ENCODE measurements at places on chromosomes 5 and 9.

DNA sequence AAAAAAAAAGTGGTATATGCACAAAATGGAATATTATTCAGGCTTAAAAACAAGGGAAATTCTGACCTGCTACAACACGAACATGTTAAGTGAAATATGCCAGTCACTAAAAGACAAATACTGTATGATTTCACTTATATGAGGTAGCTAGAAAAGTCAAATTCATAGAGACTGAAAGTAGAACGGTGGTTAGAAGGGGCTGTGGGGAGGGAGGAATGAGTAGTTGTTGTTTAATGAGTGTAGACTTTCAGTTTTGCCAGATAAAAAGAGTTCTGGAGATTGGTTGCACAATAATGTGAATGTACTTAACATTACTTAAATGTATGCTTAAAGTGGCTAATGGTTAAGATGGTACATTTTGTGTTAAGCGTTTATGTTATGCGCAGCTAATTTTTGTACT lies 79.5 kb upstream of the IL12B start:
- no peak for DNase-seq

GRCh38 chr5:180097926-180098325 lies 26.4 kb upstream of the RNF130 start:
- DNase-seq, result no peak

DNA sequence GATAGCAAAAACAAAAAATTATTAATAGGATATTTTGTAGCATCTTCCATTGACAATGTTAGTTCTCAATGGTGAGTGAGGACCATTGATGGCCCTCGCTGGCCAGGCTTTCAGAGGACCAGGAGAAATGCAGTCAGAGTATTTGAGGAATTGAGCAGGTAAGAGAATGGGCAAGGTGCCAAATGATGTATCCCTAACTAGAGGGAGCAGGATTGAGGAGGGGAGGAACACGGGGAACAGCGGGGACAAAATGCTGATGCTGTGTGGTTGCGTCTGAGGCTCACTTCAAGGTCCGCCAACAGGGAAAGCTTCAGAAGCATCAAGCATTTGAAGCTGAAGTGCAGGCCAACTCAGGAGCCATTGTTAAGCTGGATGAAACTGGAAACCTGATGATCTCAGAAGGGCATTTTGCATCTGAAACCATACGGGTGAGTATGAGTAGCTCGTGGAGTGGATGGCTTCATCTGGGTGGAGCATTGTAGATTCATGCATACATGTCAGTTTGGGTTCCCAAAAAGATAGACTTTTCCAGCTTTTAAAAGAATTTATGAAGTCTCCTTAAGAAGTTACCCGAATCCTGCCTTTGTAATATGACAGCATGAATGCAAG lies 16.2 kb downstream of the SPTAN1 start:
- DNase-seq, result no peak

DNA sequence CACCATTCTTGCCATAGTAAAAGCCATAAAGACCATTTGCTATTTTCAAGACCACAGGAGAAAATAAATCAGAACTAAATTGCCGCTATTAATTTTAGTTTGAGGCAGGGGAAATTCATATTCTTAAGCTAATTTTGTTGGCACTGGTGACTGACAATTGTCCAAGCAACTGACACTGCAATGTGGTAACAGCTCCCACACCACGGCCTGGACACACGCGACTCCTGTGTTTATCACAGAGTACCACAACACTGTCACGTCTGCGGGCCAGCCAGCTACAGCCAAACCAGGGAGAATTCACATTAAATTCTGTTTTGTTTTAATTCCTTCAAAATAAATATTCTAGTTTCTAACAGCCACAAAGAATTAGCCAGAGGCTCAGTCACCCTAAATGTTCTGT lies 481.9 kb downstream of the CTNND2 start:
- no peak for DNase-seq

- DNase-seq, result no peak
Measured at GRCh38 chr9:74556685-74557084, 59.5 kb downstream of the RORB start.

DNA sequence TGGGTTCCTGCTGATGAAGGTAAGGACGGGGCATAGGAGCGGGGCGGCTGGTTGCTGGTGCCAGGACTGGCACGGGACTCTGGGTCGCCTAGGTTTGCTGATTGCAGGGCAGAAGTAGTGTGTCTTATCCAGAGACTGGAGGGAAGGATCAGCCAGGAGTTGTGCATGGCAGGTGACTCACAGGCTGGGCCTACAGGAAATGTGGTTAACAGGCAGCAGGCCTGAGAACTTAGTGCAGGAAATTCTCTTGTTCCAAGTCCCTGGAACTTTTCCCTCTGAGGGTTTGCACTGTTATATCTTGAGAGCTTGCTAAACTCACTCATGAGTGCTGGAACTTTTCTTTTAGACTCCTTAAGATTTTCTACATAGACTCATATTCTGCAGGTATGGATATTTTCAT lies 95.1 kb downstream of the ANXA2R start:
- no peak for DNase-seq

DNA sequence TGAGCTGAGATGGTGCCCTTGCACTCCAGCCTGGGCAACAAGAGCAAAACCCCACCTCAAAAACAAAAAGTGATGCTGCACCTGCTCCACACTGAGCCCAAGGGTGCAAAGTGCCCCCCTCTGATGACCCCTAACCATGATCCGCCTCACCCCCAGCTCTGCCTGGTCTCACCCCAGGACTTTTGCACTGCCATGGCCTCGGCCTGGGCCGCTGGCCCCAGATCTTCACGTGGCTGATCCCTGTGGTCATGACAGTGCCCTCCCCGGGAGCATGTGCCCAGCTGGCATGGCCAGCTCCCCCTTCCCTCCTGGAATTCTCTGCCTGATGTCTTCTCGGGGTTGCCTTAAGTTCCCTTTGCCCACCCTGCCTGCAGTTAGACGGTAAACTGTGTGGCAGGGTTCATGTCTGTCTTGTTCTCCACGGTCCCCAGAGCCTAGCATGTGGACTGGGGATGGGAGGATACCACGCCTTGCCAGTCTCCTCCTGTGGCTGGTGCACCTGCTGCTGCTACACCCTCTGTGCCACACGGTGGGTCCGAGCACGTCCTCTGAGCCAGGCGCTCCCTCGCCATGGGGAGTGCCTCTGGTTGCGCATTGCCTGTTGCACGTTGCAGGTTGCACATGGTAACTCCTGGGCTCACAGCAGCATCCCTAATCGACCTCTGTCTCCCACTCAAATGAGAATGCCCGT lies 77.4 kb upstream of the PPP1R26 start:
- no peak for DNase-seq

- DNase-seq, result no peak
Measured at GRCh38 chr9:36798350-36799065, 225.8 kb downstream of the MELK start.

GRCh38 chr5:139982975-139983240 lies 60.2 kb downstream of the NRG2 start:
- no peak for DNase-seq

DNA sequence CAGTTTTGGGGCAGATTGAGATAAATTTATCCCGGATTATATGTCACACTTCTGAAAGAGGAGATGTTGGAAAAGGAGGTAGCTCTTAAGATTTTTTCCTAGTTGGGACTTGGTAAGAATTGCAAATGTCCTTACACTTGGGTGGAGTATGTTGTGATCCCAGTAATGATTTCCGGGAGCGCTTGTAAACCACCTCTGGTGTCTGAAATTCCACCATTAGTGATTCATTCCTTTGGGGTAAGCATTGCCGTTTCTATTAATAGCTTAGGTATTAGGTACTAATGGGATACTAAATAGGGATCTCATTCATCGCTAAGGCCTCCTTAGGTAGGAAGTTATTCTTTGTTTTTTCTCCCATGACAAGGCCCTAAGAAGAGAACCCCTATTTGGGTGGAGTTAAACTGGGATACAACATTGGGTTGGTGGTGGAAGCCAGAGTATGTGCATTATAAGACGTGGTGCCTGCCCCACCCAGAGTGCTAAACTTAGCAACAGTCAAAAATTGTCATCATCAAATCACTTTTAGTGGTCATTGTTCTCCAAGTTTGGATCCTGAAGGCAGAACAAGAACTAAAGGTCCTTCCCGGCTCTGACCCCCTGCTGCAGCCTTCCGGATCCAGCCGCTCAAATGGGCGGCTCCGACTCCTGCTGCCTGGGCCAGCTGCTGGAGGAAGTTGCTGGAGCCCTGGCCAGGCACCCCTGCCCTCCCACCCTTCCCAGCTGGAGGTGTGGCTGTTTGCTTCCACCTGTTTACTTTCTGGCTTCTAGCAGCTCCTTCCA lies 31.7 kb upstream of the DAB2IP start:
- DNase-seq, result no peak

- no peak for DNase-seq
Measured at GRCh38 chr5:134507452-134507851, 18.0 kb upstream of the JADE2 start.

- no peak for DNase-seq
Measured at GRCh38 chr9:93664549-93665120, 88.3 kb downstream of the PHF2 start.

Measured in brain pericyte (primary cell).